Left kidney (tissue), 8 donors: ENCODE measurements at places on chromosomes 7 and 10. TPM values are rescaled to one million over a fixed set of nuclear protein-coding genes. Genes with fewer than 3 reads are reported as not detected.
A peak's percentile ranks its signal among the peaks of the same experiment; 100 is the strongest.

- no peak for DNase-seq
Observed at GRCh38 chr7:36939816-36940215, 215.5 kb upstream of the AOAH start.

DNA sequence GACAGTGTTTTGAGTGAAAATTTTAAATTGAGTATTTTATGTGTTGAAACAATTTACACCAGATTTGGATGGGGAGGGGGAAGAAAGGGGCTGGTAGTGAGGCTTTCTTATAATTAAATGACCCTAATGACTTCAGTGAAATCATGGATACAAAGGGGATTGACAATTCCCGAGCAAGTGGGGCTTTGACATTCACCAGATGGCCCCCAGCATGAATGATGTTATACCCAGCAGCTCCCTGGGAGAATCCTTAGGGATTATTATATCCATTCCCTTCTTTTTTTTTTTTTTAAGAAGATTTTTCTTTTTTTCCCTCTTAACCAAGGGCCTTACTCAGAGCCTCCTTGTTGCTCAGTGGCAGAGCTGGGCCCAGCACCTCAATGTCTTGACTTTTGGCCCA lies 17.9 kb downstream of the PLPP4 start:
- no peak for DNase-seq

The PPP1R17 gene
- not detected for polyA plus RNA-seq

GRCh38 chr10:13871011-13871410 lies 284.2 kb downstream of the PRPF18 start:
- no peak for DNase-seq

DNA sequence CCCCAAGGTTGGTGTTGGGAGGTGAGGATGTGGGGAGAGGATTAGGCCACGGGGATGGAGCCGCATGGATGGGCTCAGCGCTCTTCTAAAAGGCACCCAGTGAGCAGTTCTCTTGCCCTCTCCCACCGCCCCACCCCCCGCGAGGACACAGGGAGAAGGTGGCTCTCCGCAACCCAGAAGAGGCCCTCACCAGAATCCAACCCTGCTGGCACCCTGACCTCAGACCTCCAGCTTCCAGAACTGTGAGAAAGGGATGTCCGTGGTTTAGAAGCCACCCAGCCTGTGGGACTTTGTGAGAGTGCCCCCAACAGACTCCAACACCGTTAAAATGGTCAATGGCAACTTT lies 242.8 kb upstream of the PPP2R2D start:
- no peak for DNase-seq

DNA sequence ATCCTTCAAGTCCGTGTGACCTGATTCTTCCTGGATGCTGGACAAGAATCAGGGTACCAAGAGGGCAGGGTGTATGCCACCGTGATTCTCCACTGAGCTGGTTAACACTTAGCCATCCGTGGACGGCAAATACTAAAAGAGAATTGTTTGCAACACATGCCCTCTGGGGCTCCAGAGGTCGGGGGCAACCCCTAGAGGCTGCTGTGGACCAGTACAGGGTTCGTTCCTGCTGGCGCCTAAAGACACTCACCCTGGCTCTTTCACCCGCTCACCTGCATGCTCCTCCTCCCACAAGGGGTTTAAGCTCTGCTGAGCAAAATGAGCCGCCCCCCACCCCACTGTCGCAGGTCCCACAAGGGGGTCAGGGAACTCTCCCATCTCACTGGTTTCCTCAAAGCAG lies 148.7 kb upstream of the ITGB1 start:
- no peak for DNase-seq

GRCh38 chr10:128922619-128923196 lies 544.3 kb upstream of the MGMT start:
- no peak for DNase-seq

The EPHA1 gene
- 20.2 TPM for polyA plus RNA-seq

DNA sequence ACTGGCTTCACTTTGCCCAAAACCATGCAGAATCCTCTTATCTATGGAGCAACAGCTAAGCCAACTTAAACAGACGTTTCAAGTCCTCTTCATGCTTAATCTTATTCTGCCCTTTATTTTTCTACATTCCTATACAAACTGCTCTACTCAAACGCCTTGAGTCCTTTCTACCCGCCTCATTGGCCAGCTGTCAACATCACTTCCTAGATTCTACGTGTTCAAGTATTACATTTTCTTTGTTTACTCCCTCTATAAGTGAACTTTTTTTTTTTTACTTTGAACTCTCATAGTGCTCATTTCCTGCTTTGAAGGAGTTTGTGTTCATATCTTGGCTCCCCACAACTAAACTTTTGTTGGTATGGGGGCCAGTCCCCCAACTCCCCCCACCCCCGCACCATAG lies 28.9 kb upstream of the SLC26A5 start:
- no peak for DNase-seq

The RNF148 gene
- 0.33 TPM for polyA plus RNA-seq

GRCh38 chr10:108911814-108912541 lies 1011.3 kb downstream of the XPNPEP1 start:
- DNase-seq = peak; percentile 82

The GNB2 gene
- polyA plus RNA-seq = 162 TPM

DNA sequence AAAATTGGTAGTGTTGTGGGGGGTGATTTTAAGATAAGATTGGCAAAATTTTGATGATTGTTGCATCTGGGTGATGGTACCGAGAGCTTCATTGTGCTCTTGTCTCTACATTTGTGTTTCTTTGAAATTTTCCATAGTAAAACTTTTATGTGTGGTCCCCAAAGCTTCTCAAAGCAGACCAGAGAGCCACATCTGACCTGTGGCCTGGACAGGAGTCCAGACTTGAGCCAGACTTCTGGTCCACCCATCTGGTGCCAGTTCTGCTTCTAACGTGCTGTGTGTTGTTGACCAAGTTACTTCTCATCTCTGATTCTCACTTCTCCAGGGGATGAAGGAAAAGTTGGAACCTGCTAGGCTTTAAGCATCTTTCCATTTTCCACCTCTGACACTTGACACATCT lies 120.1 kb downstream of the C10orf105 start:
- DNase-seq = no peak

- no peak for DNase-seq
Observed at GRCh38 chr10:77898323-77899079, 28.1 kb downstream of the DLG5 start.

DNA sequence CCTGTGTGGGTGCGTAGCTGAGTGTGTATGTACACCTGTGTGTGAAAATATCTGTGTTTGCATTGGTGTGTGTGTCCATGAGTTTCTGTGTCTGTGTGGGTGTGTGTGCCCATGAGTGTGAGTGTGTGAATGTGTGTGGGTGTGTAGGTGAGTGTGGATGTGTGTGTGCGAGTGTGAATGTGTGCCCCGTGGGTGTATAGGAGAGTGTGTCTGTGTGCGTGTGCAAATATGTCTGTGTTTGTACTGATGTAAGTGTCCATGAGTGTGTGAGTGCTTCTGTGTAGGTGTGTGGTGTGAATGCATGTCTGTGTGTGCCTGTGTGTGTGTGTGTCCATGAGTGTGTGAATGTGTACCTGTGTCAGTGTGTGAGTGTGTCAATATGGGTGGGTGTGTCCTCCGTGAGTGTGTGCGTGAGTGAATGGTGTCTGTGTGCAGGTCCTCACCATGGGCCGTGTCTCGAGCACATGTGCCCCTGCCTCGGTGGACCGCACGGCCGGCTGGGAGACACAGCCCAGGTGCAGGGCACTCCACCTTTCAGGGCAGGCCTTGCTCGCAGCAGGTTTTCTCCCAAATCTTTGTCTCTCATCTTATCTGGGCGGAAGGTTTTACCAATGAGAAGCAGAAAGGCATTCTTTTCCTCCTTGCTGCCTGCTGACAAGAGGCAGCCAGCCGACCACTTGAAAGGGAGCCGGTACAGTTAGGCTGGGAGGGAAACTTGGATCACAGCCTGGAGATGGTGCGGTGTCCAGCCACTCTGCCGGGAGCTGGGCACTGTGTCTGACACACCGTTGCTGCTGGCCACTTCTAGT lies 107.1 kb upstream of the FAM20C start:
- DNase-seq = no peak

The XPNPEP1 gene
- polyA plus RNA-seq = 97.9 TPM

DNA sequence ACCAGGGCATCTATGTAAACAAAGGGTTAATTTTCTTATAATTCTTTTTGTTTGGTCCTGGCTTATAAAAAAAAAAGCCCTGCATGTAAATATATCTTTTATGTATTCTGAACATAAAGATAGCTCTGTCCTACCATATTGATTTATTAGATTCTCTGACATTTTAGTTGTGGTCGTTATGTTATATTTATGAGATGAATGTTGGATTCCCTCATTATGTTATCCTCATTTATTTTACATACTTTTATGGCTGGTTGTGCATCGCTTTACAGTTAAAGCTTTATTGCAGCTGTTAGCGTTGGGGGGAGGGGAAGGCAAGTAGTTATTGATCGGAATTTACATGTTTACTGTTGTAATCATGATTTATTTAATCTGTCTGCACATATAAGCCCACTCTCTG lies 431.5 kb downstream of the LRMDA start:
- DNase-seq = no peak

DNA sequence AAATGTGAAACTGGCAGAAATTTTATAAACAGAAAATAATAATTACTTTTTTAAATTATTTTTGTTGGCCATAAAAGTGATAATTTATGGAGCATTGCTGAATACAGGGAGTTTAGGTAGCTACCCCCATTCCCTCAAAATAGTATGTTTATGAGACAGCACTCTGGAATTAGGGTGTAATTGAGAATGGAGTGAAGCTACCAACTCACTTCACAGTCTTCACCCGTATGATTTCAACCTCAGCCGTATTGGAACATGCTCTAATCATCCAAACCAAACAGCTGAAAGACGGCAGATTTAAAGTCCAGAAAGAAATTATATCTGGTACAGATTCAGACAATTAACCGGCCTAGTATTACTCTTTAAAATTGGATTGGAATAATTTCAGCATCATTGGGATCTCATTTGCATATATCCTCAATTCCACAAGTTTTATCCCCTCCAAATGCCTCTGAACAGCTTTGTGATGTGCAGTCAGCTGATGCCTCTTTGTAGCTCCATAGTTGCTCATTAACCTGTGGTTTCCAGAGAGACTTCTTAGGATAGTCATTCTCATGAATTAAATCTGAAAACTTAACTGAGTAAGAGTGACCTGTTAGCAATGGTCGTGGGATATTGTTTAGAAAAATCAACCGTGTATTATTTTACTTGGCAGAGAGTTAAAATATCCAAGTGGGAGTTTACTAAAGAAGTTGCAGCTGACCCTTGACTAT lies 59.1 kb upstream of the GJD4 start:
- DNase-seq = no peak

GRCh38 chr10:92972066-92972870 lies 88.3 kb upstream of the CYP26C1 start:
- DNase-seq = no peak

The RAPGEF5 gene
- polyA plus RNA-seq = 37.6 TPM

The CYP2E1 gene
- polyA plus RNA-seq = 2.8 TPM

DNA sequence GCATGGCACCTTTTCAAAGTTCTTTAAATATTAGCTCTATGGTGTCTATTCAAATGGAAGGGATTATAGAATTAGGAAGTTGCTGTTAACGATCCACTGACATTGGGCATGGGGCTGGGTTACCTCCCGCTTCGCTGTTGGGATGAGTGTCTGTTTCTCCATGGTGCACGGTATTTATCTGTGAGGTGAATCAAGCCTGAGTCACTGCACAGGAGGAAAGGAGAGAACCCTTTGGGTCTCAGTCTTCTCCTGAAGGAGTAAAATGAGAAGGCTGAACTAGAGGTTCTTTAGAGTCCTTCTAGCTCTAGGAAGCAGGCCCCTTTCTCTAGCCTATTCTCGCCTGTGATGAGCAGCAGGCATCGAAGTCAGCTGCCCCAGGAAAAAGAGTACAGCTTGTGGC lies 7.3 kb downstream of the JCAD start:
- no peak for DNase-seq

DNA sequence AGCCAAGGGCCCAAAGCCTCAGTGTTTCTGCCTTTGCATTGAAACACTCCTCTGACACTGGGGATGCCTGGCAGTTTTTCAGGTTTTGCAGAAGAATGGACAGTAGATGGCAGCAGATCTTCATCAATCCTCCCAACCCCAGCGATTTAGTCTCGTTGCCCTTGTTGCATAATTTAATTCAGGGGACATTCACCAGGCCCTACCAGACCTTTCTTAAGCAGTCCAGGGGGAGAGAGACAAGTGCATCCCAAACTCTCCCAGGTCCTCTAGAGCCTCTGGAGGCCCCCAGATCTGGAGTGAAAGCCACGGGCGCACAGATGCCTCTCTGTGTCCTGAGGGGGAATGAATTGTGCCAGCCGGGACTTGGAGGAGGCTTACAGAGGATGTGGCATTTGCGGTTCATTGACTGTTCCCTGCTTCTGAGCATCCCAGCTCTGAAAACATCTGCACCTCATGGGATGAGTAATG lies 29.6 kb downstream of the MINDY4 start:
- DNase-seq = peak; percentile 75

DNA sequence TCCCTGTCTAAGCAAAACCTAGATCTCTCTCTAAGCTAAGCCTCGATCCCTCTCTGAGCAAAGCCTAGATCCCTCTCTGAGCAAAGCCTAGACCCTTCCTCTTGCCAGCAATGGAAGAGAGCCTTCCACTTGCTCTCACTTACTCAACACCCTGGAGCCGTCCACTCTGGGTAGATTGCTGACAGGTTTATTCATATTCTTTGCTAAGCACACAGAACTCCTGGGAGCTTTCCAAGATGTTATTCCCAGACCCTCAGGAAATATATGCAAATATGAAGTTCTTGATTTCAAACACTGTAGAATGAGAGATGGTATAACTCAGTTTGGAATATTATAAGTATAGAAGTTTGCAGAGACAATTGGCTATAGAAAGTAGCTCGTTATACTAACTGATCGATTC lies 503.8 kb upstream of the CELF2 start:
- no peak for DNase-seq

DNA sequence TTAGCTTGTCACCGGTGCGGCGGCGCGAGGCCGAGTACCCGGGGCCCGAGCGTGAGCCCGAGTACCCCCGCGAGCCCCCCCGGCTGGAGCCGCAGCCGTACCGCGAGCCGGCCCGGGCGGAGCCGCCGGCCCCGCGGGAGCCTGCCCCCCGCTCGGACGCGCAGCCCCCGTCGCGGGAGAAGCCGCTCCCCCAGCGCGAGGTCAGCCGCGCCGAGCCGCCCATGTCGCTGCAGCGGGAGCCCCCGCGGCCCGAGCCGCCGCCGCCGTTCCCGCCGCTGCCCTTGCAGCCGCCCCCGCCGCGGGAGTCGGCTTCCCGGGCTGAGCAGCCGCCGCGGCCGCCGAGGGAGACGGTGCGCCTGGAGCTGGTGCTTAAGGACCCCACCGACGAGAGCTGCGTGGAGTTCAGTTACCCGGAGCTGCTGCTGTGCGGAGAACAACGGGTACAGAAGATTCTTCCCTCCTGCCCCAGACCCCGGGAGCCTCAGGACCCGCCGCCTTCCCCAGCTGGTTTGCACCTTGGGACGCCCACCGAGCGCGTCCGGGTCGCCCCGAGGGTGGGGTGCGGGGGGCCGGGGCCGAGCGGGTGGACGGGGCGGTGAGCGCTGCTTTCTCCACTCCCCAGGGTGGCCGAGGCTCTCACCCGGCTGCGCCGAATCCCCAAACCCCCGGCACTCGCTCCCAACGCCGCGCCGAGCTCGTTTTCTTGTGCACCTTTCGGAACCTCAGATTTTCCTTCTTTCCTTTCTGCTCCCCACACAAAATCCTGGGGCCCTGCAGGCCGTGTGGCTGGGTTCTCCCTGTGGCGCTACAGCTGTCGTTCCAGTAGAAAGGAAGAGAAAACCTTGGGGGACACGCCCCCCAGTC lies 708 bp downstream of the UBN2 start:
- peak; percentile 19 for DNase-seq

GRCh38 chr10:127943336-127943910 lies 36.5 kb downstream of the PTPRE start:
- no peak for DNase-seq

The FAM13C gene
- 7.1 TPM for polyA plus RNA-seq

The TBXAS1 gene
- 35.8 TPM for polyA plus RNA-seq

GRCh38 chr7:77687747-77688144 lies 8.5 kb upstream of the RSBN1L start:
- DNase-seq = no peak

The CYP3A4 gene
- 0.42 TPM for polyA plus RNA-seq

The ZNF467 gene
- 27.8 TPM for polyA plus RNA-seq
